ENCODE measurements at places on chromosomes 3 and 15.

GRCh38 chr15:98071786-98072185 is 111.3 kb downstream of the ARRDC4 start:
- DNase-seq = no peak

GRCh38 chr3:120177151-120177550 is 82.9 kb upstream of the GSK3B start:
- no peak for DNase-seq

DNA sequence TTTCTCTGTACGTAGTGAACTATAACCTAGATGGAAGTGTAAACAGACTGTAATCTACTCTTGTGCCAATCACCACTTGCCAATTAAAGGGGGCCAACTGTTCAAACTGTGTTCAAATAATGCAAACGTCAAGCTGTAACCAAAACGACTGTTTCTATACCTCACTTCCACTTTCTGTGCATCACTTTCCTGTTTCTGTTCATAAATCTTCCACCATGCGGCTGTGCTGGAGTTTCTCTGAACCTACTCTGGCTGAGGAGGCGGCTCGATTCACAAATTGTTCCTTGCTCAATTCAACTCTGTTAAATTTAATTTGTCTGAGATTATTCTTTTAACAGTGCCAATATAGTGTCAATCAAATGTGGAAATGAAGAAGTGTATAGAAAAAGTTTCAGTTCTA is 206.7 kb upstream of the TBC1D5 start:
- no peak for DNase-seq

GRCh38 chr3:145457825-145458552 is 703.0 kb downstream of the PLOD2 start:
- DNase-seq = no peak

GRCh38 chr15:71599418-71600151 is 210.8 kb upstream of the NR2E3 start:
- DNase-seq = no peak

DNA sequence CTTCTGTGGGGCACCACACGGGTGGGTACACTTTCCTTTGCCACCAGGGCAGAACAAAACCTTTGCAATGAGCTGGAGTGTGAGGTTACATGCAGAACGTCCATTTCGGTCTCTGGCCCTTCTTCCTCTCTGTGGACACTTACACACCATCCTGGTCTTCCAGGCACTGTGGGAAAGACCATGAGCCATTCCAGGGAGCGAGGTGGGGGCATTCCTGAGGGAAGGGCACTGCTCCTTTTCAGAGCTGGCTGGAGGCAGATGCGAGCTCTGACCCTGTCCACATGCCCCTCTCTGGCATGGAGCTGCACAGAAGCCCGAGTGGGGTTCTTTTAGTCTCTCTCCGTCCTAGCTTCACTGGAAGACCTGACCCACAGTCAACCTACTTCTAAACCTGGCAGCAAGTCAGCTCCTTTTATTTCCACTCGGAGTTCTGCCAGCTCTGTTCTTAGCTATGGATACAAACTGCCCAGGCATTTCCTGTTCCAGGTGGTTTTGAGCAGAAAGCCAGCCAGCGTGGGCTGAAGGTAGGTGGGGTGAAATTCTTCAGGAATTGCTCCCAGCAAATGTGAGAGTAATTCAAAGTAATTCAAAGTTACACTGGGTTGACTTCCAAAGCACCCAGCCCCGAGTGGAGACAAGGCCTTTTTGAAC is 281.4 kb downstream of the ADAMTS17 start:
- no peak for DNase-seq

GRCh38 chr15:62456011-62456920 is 291.2 kb upstream of the C2CD4B start:
- no peak for DNase-seq

Data from activated CD8-positive, alpha-beta memory T cell treated with anti-CD3 and anti-CD28 coated beads for 4 hours (primary cell).